ENCODE measurements at places on chromosomes 1 and 21.

- no peak for DNase-seq
Observed at GRCh38 chr1:43648876-43649477, 972 bp upstream of the KDM4A start.

- no peak for DNase-seq
Observed at GRCh38 chr1:63127376-63127775, 195.0 kb upstream of the FOXD3 start.

DNA sequence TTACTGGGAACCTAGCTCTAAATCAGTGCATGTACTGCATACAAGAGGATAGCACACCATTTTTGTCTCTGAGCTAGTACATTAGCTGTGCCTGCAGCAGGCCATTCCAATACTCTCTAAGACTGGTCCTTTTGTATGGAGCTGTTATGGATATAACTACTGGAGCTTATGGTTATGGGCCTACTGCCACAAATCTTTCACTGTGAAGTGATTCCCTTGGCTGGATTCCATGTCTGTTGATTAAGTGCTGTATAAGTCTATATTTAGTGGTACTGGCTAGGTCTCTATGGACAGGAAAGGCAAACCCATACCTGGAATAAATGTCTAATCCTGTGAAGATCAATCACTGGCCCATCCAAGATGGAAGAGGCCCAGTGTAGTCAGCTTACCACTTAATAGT is 12.0 kb downstream of the ZFYVE9 start:
- no peak for DNase-seq

- DNase-seq = no peak
Observed at GRCh38 chr21:33948951-33949444, 33.4 kb upstream of the ATP5PO start.

- no peak for DNase-seq
Observed at GRCh38 chr1:232669981-232670747, 40.2 kb upstream of the SIPA1L2 start.

- DNase-seq = no peak
Observed at GRCh38 chr1:207034998-207035397, 2.4 kb upstream of the C1orf116 start.

DNA sequence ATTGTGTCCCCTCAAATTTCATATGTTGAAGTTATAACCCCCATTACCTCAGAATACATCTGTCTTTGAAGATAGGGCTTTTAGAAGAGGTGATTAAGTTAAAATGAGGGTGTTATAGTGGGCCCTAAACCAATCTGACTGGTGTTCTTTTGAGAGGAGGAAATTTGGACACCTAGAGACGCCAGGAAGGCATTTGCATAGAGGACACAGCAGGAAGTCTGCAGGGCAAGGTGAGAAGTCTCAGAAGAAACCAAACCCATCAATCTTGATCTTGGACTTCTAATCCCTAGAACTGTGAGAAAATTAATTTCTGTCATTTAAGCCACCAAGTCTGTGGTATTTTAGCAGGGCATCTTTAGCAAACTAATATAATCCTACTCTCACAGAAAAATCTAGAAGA is 13.0 kb downstream of the GOLPH3L start:
- DNase-seq = no peak

- no peak for DNase-seq
Observed at GRCh38 chr21:38813143-38813542, 7.4 kb downstream of the ETS2 start.

- no peak for DNase-seq
Observed at GRCh38 chr1:201504179-201504631, 2.7 kb downstream of the CSRP1 start.

DNA sequence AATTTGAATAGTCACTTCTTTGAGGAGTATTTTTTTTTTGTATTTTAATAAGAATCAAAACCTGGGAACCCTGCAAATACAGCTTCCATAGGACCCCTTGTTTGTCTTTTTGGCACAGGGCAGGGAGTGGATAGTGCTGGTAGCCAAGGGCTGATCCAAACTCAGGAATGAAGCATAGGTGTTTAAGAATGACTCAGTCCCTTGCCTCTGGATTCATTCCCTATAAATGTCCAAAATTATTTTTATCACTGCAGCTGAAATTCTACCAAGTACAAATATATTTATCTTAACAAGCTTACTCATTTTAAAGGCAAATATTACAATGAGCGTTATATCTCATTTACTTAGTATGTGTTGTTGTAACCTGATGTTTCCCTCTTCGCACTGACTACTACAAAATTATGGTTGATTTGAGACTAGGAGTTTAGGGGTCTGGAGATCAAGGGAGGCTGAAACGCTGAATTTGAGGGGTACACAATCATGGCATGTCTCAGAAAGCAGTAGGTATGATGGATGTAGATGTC is 278.6 kb upstream of the LYPLAL1 start:
- DNase-seq = no peak

DNA sequence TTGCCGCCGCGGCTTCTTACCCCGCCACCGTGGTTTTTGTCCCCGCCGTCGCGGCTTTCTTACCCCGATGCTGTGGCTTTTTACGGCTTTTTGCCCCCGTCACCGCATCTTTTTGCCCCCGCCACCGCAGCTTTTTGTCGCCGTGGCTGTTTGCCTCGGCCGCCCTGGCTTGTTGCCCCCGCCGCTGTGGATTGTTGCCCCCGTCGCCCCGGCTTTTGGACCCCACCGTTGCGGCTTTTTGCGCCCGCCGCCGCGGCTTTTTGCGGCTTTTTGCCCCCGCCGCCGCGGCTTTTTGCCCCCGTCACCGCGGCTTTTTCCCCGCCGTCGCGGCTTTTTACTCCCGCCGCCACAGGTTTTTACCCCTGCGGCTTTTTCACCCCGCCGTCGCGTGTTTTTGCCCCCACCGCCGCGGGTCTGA is 3934.3 kb downstream of the SRGAP2C start:
- DNase-seq = no peak

DNA sequence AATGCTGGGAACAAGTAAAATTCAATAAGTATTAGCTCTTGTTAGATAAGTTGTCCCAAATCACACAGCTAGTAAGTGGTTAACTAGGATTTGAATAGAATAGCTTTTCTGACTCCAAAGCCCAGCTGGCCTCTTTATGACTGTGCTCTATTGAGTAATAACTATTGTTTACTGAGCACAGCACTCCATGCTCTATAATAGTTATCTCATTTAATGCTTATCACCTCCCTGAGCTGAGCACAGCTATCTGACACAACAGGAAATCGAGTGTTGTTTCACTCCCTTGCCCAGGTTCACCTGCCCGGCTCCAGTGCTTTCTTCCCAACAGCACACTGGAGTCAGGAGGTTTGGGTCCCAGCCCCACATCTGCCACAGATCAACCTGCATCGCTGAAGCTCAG is 38.8 kb upstream of the STMN1 start:
- no peak for DNase-seq

- DNase-seq = no peak
Observed at GRCh38 chr1:98565951-98566350, 95.6 kb upstream of the SNX7 start.

GRCh38 chr1:222525951-222526350 is 22.0 kb downstream of the HHIPL2 start:
- DNase-seq = no peak

DNA sequence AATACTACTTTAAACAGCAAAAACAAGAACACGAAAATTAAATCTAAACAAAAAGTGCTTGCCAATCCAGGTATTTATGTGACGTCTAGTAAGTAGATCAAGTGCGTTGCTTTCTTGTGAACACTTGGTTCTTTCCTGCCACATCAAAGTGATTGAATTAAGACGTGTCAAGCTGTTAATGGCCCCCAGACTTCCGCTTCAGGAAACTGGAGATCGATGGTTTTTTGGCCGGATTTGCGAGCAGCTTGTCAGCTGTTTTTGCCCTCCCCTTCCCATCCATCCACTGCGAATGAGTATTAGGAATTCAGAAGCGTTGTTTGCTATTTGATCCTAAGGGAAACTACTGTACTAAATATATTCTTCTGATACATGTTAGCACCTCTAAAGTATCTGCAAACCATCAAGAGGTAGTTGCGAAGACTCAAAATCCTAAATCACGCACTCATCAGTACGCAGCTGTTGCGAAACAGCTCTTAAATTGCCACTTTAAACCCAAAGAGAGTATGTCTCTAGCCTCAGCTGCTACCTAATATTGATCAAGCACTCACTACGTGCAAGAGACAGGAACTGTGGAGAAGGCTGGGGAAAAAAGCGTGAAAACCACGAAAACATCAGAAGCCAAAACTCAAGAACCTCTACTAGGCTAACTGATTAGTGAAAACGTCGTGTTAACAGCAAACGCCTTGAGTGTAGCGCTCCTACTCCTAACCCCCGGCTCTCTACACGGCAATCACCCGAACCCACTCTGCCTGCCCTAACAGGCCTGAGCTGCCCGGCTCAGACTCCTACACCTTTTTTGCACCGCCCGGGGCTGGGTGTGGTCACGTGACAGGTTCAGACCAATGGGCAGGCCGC is 473 bp upstream of the BRDT start:
- DNase-seq = no peak

GRCh38 chr1:245441689-245442088 is 286.9 kb downstream of the KIF26B start:
- DNase-seq = no peak

GRCh38 chr1:107724648-107725047 is 240.3 kb downstream of the VAV3 start:
- no peak for DNase-seq

DNA sequence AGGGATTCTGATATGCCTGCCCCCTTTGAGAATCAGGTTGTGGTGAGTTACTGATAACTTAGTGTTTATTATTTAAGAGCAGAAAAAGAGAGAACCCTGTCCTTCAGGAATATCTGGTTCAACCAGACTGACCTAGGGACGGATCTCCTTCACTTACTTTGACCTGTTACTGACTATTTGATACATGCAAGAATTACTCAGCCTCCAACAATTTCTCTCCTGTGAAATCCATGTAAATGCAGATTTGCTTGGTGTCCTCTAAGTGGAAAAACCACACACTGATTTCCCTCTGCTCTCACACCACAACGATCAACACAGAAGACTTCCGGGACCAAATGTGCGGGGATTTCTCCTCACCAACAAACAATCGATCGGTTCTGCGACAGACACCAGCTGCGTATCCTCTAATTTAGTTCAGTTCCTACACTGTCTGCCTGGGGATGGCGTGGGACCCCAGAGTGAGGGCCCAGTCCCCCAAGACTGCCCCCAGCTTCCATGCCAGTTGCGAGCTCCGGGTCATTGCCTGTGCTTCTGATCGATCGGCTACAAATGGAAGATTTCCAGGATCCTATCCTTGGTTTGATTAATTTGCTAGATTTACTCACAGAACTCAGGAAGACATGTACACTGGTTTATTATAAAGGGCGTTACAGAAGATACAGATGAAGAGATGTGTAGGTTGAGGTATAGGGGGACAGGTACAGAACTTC is 51.7 kb downstream of the BACE2 start:
- DNase-seq = no peak

DNA sequence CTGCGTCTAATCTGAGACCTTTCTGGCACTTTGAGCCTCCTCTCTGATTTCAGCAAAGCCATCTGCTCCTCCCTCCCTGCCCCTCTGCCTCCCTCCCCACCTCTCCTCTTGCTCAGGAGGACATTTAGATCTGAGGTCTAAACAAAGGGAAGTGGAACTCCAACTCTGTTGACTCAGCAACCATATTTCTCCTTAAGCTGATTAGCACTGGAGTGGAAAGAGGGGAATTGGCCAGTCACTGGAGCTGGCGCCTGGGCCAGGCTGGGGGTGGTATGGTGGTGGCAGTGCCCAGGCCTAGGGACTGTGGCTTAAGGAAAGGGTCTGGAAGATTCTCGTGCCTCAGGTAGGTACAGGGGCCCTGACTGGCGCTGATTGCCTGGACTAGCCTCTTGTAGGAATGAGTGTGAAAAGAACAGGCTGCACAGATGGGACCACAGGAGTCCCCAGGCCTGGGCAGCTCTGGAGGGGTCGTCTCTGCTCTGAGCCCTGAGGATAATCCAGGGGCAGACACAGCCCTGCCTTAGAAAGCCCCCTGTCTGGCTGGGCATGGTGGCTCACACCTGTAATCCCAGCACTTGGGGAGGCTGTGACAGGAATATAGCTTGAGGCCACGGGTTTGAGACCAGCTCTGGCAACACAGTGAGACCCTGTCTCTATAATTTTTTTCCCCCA is 11.9 kb downstream of the SH2D2A start:
- no peak for DNase-seq

GRCh38 chr1:110962892-110963690 is 631 bp downstream of the LRIF1 start:
- DNase-seq = peak; percentile 33

DNA sequence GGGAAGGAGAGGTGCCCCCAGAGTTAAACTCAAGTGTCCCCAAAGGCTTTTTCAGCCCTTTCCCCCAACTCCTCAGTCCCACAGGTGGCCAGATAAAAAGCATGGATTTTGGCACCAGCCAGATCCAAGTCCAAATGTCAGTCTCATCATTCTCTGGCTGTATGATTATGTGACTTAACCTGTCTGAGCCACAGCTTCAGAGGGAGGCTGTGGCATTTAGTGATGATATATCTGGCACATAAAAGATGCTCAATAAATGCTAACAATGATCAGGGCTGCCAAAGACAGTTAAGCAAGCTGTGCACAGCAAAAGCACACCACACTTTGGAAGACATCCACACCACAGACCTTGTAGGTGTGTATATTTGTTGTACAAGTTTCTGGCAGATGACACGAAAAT is 5.6 kb upstream of the PADI3 start:
- no peak for DNase-seq

- DNase-seq = no peak
Observed at GRCh38 chr1:107058245-107059032, 2.0 kb downstream of the PRMT6 start.

- no peak for DNase-seq
Observed at GRCh38 chr1:114100148-114100547, 53.5 kb downstream of the SYT6 start.

DNA sequence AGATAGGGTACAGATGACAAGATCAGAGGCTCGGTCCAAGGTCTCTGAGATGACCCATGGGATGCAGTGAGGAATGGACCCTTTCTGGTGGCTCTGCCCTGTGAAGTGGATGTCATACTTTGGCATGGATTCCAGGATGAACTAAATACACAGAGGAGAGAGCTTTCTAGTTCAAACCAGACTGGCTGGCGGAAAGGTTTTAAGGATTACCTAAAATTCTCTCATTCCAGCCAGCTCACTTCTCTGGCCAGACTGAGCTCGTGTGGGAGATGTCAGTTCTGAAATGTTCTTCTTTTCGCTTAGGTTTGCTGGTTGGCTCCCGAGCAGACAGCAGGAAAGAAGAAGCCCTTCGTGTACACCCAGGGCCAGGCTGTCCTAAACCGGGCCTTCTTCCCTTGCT is 6.2 kb downstream of the RNPEP start:
- no peak for DNase-seq

DNA sequence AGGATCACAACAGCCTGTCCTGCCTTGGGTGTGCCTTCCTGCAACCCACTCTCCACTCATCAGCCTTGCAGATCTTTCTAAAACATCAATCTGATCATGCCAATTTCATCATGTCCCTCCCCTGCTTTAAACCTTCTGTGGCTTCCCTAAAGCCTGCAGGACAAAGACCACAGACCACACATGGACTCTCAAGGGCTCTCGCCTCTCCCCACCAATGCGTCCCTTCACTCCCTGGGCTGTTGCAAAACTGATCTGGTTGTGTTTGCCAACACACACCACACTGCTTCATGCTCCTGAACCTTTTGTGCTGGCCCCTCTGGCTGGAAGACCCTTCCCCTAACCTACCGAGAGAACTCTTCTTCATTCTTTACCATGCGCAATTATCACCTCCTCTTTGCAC is 72.4 kb downstream of the ITPKB start:
- no peak for DNase-seq

- DNase-seq = no peak
Observed at GRCh38 chr1:54250670-54251069, 50.7 kb downstream of the MRPL37 start.

GRCh38 chr1:172870901-172871606 is 179.7 kb downstream of the TNFSF18 start:
- DNase-seq = no peak

GRCh38 chr1:233656032-233656635 is 42.2 kb downstream of the KCNK1 start:
- no peak for DNase-seq

All from COLO829 (cell line).